ENCODE measurements at places on chromosomes 1 and 21. TPM values are rescaled to one million over a fixed set of nuclear protein-coding genes. Genes with fewer than 3 reads are reported as not detected.

Gene GBP7
- not detected for total RNA-seq

Gene THEM5
- total RNA-seq, result not detected

Gene GPR3
- 0.64 TPM for total RNA-seq

Gene AIM2
- 0.32 TPM for total RNA-seq

Gene AADACL4
- not detected for total RNA-seq

Gene CROCC
- total RNA-seq, result 13.8 TPM

Gene AMY2B
- total RNA-seq, result 3.5 TPM

Gene AMY2A
- not detected for total RNA-seq

Gene PLA2G2D
- total RNA-seq, result not detected

Gene FAM43B
- under 0.01 TPM for total RNA-seq

Gene DNAH14
- 13.5 TPM for total RNA-seq

Gene PDZK1
- total RNA-seq, result under 0.01 TPM

Gene CRYAA
- not detected for total RNA-seq

Gene SUSD4
- not detected for total RNA-seq

Gene LCE1F
- not detected for total RNA-seq

Gene TXNIP
- total RNA-seq, result 69.5 TPM

Gene SYPL2
- total RNA-seq, result 4.5 TPM

Gene DUSP10
- 29.6 TPM for total RNA-seq

Gene NPHS2
- total RNA-seq, result not detected

Gene AK2
- 99.7 TPM for total RNA-seq

Gene MYOC
- total RNA-seq, result not detected

Gene OR6K3
- not detected for total RNA-seq

Gene ABCA4
- total RNA-seq, result 0.43 TPM

Gene BRINP2
- not detected for total RNA-seq

Gene RAB7B
- 4.2 TPM for total RNA-seq

Gene CYP4X1
- total RNA-seq, result not detected

Gene GSTM2
- total RNA-seq, result 16.8 TPM

Gene PLA2G5
- not detected for total RNA-seq

Gene TSPAN1
- total RNA-seq, result 0.43 TPM

Gene KISS1
- 11.0 TPM for total RNA-seq

Gene ZMYM4
- total RNA-seq, result 42.8 TPM

Gene RPS27
- total RNA-seq, result 2,013 TPM

Gene SIM2
- not detected for total RNA-seq

Gene WNT9A
- 0.32 TPM for total RNA-seq

Gene OLFML2B
- 5.2 TPM for total RNA-seq

Gene SLC2A5
- 2.2 TPM for total RNA-seq

Gene ZMYND12
- 0.32 TPM for total RNA-seq

Gene C1orf185
- total RNA-seq, result not detected

Gene CSF3R
- 0.32 TPM for total RNA-seq

Gene PRR9
- not detected for total RNA-seq

Gene CYP4Z1
- not detected for total RNA-seq

Gene NBPF4
- total RNA-seq, result under 0.01 TPM

Gene TDRD5
- not detected for total RNA-seq

Gene SPRR2G
- total RNA-seq, result not detected

Gene F5
- total RNA-seq, result not detected

Gene LAMC1
- total RNA-seq, result 541 TPM

Gene GAS5
- total RNA-seq, result 367 TPM

Gene ACTN2
- total RNA-seq, result not detected

Gene EVA1C
- 8.4 TPM for total RNA-seq

Gene DSCAM
- not detected for total RNA-seq

Gene RBM34
- total RNA-seq, result 53.8 TPM

Gene FNDC7
- 0.43 TPM for total RNA-seq
